AG09309 (cell line): ENCODE measurements at places on chromosomes 2 and 18.

DNA sequence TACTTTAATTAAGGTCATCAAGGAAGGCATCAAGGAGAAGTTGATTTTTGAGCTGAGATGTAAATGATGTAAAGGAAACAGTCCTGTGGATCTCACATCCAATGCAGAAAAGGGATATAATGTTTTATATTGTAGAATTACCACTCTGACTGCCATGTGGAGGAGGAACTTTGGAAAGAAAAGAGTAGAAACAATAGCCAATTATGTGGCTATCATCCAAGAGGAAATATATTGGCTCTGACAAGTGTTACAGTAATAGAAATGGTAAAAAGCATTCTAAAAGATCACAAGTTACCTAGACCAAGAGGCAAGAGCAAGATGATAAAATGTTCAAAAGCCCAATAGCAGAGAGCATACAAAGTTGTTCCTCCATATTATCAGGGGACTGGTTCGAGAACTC lies 26.8 kb downstream of the BARD1 start:
- DNase-seq: no peak

GRCh38 chr18:25399554-25399953 lies 47.6 kb upstream of the ZNF521 start:
- DNase-seq: no peak

DNA sequence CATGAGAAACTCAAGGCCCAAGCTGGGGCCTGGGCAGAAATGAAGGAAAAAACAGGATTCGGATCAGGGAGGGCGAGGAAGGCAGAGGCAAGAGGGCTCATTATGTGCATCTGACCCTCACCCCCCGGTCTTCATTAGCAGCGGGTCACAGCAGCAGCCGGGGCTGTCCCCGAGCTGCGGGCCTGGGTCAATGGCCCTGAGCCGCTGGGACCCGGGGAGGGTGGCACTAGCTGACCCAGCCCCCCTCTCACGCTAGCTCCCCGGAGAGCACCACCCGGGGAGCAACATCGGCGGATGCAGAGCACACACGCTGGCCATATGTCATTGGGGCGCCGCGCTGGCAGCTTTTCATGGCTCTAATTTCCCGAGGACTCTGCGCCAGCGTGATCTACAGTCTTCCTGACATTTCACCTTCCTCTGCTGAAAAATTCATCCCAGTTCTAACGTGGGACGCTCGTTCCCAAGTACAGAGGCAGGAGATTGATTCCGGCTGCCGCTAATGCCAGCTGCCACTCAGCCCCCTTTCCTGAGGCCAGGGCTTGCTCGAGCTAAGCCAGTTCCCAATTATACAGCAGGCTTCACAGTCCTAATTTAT lies 63.7 kb downstream of the EIPR1 start:
- DNase-seq: no peak

GRCh38 chr2:242060212-242060835 lies 190.8 kb downstream of the RTP5 start:
- peak; percentile 44 for DNase-seq

DNA sequence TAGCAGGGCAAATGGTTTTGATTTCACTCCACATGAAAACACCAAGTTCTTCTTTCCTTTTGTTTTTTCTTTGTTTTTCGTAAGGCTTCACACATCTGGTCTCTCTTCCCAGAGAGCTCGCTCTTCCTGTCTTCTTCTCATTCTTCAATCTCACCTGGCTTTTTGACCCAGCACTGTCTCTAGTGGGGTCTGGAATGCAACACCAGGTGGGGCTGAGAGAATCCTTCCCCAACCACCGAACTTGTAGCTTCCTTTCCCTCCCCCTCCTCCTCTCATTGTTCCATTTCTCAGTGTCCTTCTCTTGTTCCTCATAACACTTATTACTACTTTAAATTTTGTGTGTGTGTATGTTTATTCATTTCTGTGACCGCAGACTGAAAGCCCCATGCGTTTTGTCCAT lies 13.5 kb upstream of the PIEZO2 start:
- no peak for DNase-seq

GRCh38 chr2:59540864-59541263 lies 1012.6 kb downstream of the BCL11A start:
- no peak for DNase-seq

- peak; percentile 97 for DNase-seq
Measured at GRCh38 chr2:43540021-43540779, 55.6 kb downstream of the THADA start.

GRCh38 chr2:24855726-24856125 lies 62.5 kb downstream of the CENPO start:
- no peak for DNase-seq

DNA sequence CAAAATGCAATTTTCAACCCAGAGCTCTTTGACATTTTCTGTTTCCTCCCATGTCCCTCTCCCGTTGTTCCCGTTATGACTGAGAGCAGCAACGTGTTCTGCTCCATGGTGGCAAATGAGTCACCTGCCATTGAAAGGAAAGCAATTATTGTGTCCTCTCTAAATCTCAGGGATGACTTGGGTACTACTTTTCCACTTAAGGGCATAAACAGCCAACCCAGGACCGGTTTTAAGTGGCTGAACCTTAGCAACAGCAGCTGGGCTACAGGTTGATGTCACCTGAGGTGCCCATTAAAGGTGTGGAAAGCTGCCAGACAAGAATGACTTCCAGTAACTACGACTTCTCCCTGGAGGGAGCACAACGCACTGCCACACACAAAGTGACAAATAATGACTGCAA lies 236.8 kb downstream of the NCKAP5 start:
- DNase-seq: no peak

DNA sequence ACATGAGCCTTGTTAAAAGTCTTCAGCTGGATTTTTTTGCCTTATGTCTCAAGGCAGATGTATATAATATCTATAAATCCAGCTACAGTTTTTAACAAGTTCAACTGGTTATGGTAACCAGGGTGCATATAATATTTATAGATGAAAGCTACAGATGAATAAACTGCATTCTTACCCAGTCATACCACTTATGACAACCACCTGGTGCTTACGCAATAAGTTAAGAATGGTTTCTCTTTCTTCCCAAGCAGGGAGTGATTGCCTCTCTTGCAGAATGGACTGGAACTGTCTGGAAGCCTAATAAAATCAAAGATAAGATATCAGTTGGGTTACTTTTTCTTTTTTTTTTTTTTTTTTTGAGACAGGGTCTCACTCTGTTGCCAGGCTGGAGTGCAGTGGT lies 19.6 kb downstream of the DHX57 start:
- DNase-seq: peak; percentile 33

- DNase-seq: no peak
Measured at GRCh38 chr2:3348767-3349166, 28.9 kb downstream of the EIPR1 start.

DNA sequence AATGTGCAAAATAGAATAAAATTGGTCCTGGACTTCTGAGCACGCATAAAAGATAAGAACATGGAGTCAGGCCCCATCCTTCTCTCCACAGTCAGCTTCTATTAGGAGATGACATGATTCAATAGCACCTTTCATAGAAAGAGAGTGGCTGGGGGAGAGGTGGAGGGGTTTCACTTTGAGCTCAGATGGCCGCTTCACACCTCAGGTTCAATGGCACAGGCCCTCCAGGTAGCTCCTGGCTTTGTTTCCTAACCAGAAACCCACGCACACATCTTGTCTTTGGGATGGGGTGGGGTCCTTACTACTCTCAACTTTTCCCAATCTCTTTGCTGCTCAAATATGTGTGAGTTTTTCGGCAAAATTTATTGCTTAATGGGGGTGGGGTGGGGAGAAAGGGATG lies 332.3 kb downstream of the CLIP4 start:
- no peak for DNase-seq

DNA sequence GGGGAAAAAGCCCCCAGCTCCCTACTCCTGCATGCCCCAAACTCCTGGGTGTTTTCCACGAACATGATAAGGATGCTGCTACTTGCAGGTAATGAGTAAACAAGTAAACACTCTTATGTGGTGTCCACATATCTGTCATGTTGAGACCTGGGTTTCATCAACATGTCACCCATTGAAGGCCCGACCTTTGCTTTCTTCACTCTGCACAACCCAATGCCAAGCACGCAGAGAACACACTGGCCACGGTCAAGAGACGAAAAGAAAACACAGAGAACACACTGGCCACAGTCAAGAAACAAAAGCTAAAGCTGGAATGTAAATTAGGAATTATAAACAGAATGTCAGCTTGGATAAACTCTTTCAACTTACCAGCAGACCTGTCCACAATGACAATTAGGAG lies 143.1 kb downstream of the TTC32 start:
- DNase-seq: no peak

GRCh38 chr2:197137826-197138477 lies 172.6 kb downstream of the ANKRD44 start:
- DNase-seq: no peak

DNA sequence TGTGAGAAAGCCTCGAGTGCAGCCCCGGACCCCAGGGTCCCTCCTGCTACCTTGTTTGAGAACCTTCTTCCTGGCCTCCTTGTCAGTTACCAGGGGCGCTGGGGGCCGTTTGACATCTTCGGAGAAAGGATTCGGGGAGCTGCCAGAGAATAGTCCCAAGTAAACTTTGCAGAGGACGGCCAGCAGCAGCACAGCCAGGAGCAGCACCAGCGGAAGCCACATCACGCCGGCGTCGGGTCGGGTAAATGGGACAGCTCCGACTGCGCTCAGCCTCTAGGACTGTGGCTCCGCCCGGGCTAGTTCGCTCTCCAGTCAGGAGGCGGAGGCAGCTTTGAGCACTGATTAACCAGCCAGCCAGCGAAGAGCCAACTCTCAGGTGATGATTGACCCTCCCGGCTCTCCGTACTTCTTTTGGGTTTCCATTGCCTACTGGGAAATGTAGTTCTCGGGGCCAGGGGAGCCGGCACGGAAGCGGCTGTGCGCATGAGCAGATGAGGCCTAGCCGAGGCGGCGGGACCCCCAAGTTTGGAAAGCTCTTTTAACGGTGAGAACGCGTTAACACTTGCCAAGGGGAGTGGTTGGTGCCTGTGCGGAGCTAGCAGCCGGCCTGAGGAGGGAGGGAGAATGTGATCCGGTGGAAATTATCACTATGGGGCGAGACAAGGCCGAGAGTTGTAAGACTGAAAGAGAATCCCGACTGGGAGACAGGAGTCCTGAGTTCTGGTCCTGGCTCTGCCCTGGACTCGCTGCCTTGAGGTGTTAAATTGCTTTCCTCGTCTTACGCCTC lies at the start of the genes ELMOD3 and RETSAT:
ELMOD3 (plus strand) TSS at position 484 of the 787 bp plus-strand sequence. CDS start 2,430 bp downstream, outside the sequence.
RETSAT (minus strand) TSS at position 243 of the 787 bp plus-strand sequence; CDS start at position 222, 21 bp downstream.
- peak; percentile 98 for DNase-seq

DNA sequence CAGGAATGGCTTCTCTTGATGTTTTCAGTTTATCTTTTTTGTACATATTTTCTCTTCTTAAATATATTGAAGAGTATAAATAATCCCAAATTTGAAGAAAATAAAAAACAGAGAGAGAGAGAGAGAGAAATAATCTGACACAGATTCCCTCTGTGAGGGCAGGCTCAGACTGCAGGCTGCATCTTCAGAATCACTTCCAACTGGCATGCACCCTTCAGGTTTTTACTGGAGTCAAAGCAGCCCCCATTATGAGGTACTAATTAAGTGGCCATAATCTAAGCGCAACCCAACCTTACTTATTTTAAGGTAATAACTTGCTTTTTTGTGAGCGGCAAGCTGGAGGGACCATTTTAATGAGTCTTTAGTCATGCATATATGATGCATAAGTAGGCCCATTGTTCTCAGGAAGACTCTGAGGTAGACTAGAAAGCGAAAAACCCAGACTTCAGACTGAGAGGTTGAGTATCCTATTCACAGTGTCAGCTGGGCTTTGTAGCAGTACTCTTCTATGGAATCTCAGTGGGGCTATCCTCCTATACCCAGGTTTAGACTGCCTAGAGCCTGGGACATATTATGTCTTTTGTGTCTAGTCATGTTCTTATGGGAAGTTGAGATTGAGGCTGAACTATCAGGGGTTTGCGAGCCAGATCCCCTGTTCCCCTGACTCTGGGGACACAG lies 167.4 kb downstream of the SP3 start:
- no peak for DNase-seq

GRCh38 chr2:100390001-100390940 lies 27.2 kb downstream of the CHST10 start:
- DNase-seq: no peak

DNA sequence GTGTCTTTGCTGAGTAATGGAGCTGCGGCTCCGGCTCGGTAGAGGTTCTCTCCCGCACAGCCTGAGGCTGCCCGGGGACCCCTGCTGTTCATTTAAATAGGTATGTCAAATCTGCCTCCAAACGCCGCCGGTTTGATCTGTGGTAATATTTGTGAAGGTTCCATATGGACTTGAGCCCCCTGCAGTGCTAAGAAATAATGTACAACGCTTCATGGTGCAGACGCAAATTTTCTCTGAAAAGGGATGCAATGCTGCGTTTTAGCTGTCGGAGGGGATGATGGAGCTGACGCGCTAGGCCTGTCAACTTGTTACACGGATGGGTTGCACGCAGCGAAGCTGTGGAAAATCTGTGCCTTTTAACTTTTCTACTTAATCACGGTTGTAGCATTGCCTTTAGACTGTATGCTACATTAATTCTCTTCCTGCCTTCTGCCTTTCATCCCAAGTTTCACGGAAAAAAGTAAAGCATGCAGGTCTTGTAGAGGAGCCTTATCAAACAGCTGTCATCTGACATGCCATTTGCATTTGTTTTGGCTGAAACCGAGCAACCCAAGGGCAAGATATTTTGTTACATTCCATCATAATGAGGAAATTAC lies 43.2 kb downstream of the MRPS9 start:
- no peak for DNase-seq

DNA sequence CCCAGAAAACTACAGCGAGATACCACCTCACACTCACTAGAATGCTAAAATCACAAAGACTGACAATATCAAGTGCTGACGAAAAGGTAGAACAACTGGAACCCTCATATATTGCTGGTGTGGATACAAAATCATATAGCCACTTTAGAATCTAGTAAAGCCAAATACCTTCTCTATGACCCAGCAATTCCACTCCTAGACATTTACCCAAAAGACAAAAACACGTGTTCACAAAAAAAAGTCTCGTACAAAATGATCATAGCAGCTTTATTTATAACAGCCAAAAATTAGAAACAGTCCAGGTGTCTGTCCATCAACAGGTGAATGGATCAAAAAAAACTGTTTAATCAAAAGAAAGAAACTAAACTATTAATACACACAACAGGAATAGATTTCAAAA lies 126.6 kb downstream of the ZFP36L2 start:
- no peak for DNase-seq

DNA sequence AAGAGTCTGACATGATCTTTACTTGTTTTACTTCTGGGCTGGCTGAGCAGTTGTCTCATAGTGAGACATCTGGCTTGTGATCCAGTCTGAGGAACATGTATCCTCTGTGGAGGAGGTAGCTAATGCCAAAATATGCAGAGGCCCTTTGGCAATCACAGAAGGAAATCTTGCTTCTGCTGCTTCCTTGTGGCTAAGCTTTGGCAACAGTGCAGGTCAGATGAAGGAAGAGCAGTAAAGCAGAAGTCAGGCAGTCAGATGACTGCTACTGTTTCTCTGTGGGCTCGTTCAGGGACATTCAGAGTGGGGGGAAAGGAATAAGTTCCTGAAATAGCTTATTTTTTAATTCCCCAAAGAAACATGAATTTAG lies 22.3 kb downstream of the DOK1 start:
- DNase-seq: peak; percentile 87

- no peak for DNase-seq
Measured at GRCh38 chr18:12008181-12008767, 27.0 kb downstream of the IMPA2 start.

DNA sequence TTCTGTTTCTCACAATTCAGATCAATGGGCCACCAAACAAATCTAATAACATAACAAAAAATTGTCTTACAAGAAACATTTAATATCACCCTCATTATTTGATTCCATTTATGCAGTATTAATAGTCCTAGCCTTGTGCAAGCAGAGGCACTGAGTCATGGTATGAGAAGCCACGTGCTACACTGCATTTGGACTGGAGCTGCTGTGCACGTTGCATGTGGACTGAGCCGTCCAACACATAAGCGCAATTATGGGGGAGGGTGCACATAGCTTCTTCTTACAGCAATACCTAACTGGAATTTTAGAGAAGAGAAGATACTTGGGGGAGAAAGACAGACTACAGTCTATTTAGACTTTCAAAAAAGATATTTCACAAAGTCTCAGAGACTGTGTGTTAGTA lies 329.6 kb upstream of the ID2 start:
- peak; percentile 4 for DNase-seq
